ENCODE measurements at places on chromosomes 5 and 9. TPM values are rescaled to one million over a fixed set of nuclear protein-coding genes. Genes with fewer than 3 reads are reported as not detected.
A peak's percentile ranks its signal among the peaks of the same experiment; 100 is the strongest.

DNA sequence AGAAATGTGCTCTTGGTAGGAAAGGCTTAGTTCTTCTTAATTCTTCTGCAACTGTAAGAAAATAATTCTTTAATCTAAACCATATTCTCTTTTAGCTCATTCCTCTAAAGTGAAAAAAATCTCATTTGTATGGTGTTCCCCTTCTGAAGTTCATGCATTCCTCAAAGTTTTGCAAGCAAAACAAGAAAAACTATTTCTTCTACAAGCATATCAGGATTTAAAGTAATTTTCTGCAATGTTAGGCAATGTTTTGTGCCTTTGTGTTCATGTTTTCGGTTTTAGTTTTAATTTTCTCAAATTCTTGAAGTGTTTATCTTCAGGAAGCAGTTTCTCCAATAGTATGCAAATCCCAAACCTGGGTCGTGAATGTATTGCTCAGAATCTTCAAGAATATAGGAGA is 12.7 kb upstream of the GPR21 start:
- DNase-seq, result no peak

DNA sequence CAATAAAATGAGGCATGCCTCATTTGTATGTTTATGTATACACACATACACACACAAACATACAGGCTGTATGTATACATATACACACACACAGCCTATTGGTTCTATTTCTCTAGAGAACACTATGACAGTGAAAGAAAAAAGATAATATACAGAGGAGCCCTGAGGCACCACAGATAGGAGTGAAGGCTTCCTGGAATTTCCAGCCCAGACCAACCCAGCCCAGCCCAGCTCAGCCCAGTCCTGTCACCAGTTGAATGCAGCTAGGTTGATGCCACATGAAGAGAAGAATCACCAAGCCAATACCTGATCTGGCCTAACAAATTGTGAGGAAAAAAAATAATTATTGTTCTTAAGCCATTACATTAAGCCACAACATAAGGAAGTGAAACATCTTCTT is 126.9 kb upstream of the PDE4D start:
- DNase-seq, result no peak

The BRD8 gene
- total RNA-seq, result 54.5 TPM

The SNAPC4 gene
- 11.0 TPM for total RNA-seq

DNA sequence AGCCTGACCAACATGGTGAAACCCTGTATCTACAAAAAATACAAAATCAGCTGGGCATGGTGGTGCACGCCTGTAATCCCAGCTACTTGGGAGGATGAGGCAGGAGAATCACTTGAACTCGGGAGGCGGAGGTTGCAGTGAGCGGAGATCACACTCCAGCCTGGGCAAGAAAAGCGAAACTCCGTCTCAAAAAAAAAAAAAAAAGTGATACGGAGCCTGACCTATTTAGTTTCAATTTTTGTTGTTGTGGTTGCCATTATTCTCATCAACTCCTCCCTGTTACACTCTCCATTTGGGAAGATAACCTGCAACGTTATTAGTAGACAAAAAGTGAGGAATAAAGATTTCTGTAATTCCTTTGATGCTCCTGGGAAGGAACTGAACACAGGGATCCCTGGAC is 1.3 kb downstream of the STOM start:
- no peak for DNase-seq

The PCDHB5 gene
- total RNA-seq, result 7.5 TPM

The PKN3 gene
- total RNA-seq, result 14.7 TPM

- no peak for DNase-seq
Observed at GRCh38 chr5:107812570-107813141, 141.9 kb upstream of the EFNA5 start.

GRCh38 chr9:87237336-87237735 is 260.3 kb upstream of the DAPK1 start:
- DNase-seq, result no peak

DNA sequence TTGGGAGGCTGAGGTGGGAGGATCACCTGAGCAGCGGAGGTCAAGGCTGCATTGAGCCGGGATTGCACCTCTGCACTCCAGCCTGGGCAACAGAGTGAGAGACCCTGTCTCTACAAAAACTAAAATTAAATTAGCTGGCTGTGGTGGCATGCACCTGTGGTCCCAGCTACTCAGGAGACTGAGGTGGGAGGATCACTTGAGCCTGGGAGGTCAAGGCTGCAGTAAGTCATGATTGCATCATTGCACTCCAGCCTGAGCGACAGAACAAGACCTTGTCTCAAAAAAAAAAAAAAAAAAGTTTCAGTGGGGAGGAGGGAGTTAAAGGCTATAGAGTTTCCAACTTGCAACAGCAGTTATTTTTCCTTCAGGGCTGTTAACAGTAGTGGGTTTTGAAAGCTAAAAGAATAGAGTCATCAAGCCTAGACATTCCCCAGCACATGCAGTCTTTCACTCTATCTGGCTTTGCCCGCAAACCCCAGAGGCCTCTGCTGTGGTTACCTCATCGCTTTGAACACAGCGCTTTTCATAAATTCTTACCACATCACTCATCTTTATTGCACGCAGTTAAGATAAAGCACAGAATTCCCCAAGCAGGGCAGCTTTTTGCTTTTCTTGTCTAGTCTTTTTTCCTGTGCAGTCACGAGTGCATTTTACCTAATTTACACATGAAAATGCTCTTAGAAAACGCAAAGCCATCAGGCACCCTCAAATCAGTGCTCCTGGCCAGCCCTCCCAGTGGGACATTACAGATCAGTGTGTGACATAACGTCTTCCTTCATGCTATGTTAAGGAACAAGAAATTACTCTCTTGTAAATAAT is 8.7 kb upstream of the SLC2A8 start:
- peak; percentile 68 for DNase-seq

- DNase-seq, result no peak
Observed at GRCh38 chr9:21336457-21336856, 1.3 kb upstream of the KLHL9 start.

The PCDHB7 gene
- 2.3 TPM for total RNA-seq

The GPR151 gene
- total RNA-seq, result not detected

GRCh38 chr9:106387965-106388364 is 475.0 kb upstream of the ZNF462 start:
- no peak for DNase-seq

DNA sequence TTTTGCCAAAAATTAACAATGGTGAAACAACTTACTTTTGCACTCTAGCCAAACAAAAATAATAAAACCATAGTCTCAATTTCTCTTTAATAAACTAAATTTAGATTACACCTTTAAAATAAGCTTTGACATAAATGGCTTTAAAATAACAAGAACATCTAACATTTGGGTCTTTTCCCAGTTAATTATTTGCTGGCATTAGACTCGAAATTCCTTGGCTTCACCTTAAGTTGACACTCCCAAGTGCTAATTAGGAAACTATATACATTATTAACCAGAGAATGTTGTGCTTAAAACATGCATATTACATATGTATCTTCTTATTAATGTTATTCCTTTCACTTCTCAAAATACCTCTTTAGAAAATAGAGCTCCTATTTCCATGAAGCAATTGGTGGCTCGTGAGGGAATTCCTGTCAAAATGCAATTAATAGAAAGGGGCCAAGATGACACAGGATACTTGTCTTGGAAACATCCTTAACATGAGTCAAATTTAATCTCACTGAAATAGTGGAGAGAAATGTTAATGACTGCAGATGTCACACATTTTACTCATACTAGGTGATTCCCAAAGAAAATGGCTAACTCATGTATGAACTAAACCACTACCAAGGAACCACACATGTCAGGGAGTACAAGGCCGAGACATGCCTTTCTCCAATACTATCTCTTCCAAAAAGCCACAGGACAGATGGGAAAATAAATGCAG is 932.9 kb upstream of the DMAC1 start:
- DNase-seq, result no peak

DNA sequence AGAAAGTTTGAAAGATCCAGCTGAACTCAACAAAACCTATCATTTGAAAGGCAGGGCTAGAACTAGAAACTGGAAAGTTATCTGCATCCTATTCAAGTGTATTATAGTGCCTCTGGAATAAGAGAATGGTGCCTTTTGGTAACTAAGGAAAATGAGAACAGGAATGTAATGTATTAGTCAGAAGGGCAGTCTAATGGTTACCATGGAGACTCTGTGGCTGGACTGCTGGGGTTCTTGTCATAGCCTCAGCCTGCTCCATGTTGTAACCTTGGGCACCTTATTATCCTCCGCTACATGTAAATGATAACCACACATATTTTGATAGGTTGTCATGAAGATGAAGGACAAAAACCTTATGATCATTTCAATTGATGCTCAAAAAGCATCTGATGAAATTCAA is 24.6 kb upstream of the IFNB1 start:
- DNase-seq, result no peak

The FSTL4 gene
- 0.09 TPM for total RNA-seq

The ORM2 gene
- total RNA-seq, result not detected

DNA sequence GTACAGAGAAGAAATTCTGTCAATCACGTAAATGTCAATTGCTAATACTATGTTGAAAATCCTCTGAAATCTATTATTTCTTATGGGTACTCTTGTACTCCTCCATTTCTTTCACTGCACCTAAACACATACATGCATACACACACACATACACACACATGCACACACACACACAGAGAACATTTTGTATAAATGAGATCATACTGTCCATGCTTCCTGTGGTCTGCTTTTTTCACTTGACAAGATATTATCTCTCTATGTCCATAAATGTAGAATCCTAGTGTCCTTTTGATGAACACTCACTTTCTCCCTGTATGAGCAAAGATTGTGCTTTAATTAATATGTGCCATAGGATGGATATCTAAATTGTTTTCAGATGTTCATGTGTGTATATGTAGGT is 32.7 kb upstream of the TLR4 start:
- no peak for DNase-seq

The CA9 gene
- total RNA-seq, result 0.85 TPM

The PCDHB9 gene
- 2.4 TPM for total RNA-seq

DNA sequence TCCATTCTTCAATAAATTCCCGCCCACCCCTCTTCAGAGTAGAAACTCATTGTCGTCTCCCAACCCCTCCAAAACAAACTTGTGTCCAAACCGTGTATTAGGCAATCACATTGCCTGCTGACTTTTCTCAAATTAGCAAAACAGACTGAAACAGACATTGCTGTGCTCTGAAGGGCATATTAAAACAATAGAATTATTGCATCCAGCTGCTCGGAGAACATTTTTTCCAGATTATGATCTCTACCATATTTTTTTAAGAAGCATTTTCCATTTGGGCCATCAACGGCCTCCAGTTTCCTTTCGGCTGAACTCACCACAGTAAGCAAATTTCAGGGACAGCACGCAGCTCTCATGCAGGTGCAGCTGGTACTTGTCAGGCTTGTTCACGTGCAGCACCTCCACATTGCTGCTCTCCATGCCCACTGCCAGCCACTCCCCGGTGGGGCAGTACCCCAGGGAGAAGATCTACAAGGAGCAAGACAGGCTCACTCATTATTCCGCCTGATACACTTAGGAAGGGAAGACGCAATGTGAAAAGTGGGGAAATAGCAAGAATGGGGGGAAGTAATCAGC is 104.1 kb downstream of the TLE1 start:
- DNase-seq, result peak; percentile 62

DNA sequence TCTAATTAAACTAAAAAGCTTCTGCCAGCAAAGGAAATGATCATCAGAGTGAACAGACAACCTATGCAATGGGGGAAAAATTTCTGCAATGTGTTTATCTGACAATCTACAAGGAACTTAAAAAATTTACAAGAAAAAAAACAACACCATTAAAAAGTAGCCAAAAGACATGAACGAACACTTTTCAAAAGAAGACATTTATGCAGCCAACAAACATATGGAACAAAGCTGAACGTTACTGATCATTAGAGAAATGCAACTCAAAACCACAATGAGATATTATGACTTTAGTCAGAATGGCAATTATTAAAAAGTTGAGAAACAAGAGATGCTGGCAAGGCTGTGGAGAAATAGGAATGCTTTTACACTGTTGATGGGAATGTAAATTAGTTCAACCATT is 530.4 kb upstream of the DAB2 start:
- no peak for DNase-seq

DNA sequence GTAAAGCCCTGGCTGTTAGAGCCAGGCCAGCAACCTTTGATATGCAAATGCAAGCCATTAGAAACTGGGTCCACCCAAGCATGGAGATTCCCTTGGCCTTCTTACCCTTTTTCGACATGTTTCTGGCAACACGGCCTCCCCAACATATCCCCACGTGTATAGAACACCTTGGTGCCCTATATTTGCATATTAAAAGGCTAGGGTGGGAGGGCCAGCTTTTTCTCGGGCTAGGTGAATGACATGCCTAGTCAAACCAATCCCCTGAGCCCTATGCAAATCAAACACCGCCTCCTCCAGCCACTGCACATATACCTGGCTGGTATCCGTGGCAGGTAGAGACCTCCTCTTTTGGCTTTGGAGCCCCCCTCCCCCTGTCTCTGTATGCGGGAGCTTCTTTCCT is 55.6 kb upstream of the ZFR start:
- DNase-seq, result peak; percentile 43

The IFNA21 gene
- not detected for total RNA-seq

The CARTPT gene
- total RNA-seq, result not detected

The RALGPS1 gene
- total RNA-seq, result 25.2 TPM

The LCN6 gene
- 16.0 TPM for total RNA-seq

DNA sequence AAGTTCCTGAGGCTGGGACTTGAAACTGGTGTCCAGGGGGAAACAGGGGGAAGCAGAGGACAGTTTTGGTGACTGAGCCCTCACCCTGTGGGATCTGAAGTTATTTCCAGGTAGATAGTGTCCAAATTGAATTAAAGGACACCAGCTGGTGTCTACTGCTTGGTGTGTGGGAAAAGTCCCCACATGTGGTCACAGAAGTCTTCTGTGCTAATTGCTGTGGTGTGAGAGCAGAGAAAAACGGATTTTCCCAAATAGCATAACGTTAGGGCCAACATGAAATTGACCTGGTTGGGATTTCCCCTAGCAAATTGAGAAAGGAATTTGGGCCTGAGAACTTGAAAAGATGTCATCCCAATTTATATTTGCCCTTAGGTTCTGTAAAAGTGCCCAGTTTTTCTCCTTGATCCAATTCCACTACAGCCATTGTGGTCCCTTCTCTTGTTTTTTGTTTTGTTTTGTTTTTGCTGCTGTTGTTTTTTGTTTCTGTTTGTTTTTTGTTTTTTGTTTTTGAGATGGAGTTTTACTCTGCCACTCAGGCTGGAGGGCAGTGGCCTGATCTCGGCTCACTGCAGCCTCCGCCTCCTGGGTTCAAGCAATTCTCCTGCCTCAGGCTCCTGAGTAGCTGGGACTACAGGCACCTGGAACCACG is 5.6 kb upstream of the STARD4 start:
- no peak for DNase-seq

Data from kidney (tissue), 22 donors.